Esophagus mucosa (tissue), 1 donor: ENCODE measurements at places on chromosomes 1 and 21. TPM values are rescaled to one million over a fixed set of nuclear protein-coding genes. Genes with fewer than 3 reads are reported as not detected.

GRCh38 chr1:25505656-25506385 is 37.6 kb upstream of the LDLRAP1 start:
- peak; percentile 23 for ATAC-seq

GRCh38 chr1:66999640-67000400 is 54.1 kb downstream of the SLC35D1 start:
- no peak for ATAC-seq

GRCh38 chr1:233244183-233244582 is 51.3 kb downstream of the PCNX2 start:
- ATAC-seq = no peak

SLC44A3 gene
- total RNA-seq = 10.1 TPM
